ENCODE measurements at places on chromosomes 11 and 22.

- DNase-seq, result no peak
These were observed 93.3 kb downstream of the SGSM3 start for GRCh38 chr22:40463683-40464082.

- DNase-seq, result peak; percentile 82
These were observed 325.4 kb upstream of the CCDC90B start for GRCh38 chr11:83611600-83611999.

DNA sequence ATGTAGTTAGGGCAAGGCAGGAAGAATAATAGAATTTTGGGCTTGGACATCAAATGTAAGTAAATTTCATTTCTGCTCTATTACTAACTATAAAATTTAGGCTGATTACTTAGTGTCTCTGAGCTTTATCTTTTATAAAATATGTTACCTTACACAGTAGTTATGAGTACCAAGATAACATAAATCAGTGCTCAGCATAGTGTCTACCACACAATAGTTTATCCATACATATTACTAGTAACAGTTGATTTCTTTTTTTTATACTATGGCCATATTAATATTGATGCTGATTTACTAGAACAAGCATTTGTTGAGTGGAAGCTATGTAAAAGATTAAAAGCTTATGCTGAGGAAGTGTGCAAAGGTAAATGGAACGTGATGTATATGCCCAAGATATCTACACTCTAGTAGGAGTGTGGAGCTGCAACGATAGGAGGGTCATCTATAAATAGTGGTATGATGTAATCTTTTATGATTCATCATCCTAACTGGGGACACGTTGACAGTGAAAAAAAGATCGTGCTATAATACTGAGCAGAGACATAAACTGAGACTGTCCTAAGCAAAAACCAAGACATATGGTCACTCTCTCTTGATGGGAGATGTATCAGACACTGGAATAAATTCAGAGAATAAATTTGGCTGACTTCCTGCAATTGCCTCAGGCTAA lies 8.7 kb upstream of the SLC5A12 start:
- no peak for DNase-seq

GRCh38 chr11:134759274-134759673 lies 347.2 kb upstream of the B3GAT1 start:
- DNase-seq, result no peak

DNA sequence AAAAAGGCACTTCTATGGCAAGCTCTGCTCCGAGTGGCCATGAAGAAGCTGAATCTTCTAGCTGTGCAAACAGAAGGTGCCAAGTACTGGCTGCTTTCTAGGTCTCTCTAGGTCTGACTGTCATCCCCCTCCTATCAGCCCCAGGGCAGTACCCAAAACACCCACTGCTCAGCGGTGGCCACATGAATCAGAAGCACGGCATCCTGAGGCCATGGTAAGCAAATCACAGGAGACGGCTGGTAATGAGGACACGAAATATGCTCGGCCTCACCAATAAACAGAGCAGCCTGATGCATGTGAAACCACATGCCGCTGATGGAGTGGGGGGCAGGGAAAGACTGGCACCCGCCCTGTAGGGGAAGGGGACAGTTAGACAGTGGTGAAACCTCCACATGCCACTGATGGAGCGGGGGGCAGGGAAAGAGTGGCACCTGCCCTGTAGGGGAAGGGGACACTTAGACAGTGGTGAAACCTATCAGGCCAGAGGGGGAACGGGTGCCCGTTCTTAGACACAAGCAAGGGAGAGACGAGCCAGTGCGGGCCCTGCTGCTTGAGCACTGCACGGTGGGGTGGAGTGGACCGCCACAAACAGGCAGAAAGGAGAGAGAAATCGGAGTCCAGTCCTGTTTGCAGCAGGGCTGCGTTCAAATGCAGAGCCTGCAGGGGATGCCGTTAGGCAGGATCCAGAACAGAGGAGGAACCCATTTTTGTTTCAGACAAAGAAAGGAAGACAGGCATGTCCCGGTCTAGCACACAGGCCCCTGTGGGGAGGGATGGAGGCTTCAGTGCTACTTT lies 29.9 kb upstream of the MOB2 start:
- no peak for DNase-seq

GRCh38 chr11:1639666-1640065 lies 10.1 kb downstream of the KRTAP5-5 start:
- DNase-seq, result no peak

DNA sequence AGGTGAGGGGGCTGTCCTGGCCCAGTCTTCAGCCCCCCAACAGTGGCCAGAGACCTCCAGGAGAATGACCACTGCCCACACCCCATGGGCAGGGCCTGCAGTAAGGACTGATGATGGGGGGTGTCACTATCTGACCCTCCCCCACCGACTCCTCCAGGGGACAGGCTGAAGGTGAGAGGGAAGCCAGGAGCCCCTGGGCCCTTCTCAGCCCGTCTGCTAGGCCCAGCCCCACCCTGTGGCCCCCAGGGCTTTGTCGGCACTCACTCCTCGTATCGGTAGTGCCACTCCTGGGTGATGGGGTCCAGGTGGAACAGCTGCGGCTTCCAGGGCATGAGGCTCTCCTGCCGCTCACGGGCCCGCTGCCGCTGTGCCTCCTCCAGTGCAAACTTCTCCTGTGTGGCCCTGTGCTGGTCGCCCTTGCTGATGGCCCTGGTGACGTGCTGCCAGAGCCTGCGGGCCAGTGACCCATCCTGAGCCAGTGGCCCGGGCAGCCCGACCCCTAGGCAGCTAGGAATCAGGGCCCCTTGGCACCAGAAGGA lies 35.4 kb upstream of the CARS1 start:
- DNase-seq, result no peak

GRCh38 chr22:46432164-46433068 lies 96.9 kb downstream of the TRMU start:
- DNase-seq, result no peak

DNA sequence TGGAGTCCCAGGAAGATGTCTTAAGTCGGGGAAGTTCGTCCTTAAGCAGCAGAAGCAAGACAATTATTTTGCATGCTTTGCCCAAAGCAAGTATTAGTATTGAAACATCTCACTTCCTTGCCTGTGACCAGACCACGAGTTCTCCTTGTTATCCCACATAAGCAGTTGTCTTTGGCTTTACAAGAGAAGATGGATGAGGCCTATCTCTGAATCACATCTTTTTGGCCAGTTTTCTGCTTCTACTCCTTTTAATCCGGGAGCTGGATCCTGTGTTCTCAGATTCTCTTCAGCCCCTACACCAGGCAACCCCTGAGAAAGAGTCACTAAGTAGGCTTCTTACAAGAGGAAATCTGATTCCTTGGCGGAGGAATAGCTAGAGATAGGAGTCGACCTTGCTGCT lies 2.1 kb downstream of the SYT9 start:
- DNase-seq, result no peak

GRCh38 chr11:70471254-70471653 lies 72.9 kb downstream of the CTTN start:
- DNase-seq, result no peak

DNA sequence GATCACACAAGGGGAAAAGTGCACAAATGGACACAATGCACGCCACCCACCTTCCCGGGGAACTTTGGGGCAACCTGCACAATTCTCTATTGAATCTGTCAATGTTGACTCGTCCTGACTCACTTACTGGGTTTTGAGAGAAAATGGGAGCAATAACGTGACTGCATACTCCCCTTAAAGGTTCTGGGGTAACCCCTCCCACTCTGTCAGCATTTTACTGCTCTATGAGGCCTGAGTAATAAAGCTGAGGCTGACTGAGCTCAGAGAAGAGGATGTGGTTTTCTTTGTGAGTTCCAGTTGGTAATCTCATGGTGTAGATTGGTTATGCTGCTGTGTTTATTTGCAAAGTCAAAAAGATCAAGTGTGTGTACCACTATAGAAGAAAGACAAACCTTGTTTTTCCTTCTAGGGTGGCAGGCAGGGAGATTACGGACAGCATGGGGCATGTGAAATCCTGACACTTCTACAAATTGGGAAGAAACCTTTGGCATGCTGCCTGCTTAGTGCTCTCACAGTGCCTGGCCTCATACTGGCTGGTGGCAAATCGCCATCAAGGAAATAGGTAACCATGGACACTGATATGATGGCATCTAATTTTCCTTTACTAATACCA lies 16.1 kb upstream of the APOA1 start:
- no peak for DNase-seq

GRCh38 chr11:34405079-34405858 lies 33.5 kb upstream of the CAT start:
- no peak for DNase-seq

GRCh38 chr11:67369801-67370284 lies 3.6 kb downstream of the CLCF1 start:
- no peak for DNase-seq

DNA sequence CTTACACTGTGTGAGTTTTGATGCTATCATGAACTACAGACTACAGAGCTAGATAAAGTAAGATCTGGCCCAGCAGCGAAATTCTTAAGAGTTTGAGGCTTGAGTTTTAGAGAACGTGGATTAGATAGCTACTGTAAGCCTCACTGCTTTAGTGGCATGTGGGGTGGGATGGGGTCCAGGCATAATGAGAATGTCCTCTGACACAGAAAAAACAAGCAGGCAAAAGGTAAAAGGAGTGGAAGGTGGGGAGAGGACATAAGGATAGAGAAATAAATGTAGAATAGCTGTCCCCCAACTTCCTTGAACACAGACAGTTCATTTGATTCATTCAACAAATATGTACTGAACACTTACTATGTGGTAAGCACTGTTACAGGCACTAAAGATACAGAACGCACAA lies 324.5 kb upstream of the PITPNB start:
- no peak for DNase-seq

GRCh38 chr11:61489833-61490721 lies 18.5 kb upstream of the LRRC10B start:
- DNase-seq, result no peak

GRCh38 chr11:96228910-96229309 lies 114.1 kb downstream of the MAML2 start:
- no peak for DNase-seq

GRCh38 chr11:61860054-61860903 lies 31.1 kb downstream of the FADS3 start:
- DNase-seq, result no peak

DNA sequence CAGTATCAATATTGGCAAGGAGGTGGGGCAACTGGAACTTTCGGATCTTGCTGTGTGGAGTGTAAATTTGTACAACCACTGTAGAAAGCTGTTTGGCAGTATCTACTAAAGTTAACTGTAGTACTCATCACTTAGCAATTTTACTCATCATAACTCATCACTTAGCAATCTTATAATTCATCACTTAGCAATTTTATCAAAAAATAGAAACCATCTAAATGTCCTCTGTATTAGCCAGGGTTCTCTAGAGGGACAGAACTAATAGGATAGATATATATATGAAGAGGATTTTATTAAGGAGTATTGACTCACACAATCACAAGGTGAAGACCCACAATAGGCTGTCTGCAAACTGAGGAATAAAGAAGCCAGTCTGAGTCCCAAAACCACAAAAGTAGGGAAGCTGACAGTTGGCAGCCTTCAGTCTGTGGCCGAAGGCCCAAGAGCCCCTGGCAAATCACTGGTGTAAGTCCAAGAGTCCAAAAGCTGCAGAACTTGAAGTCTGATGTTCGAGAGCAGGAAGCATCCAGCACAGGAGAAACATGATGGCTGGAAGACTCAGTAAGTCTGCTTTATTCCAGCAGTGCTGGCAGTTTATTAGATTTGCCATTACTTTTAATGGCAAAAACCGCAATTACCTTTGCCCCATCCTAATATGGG lies 92.9 kb upstream of the USP47 start:
- no peak for DNase-seq

GRCh38 chr11:93770160-93770559 lies 13.9 kb upstream of the MED17 start:
- DNase-seq, result no peak

GRCh38 chr22:30752771-30753170 lies 58.1 kb downstream of the OSBP2 start:
- DNase-seq, result no peak

GRCh38 chr22:41664490-41664889 lies 24.2 kb downstream of the SNU13 start:
- DNase-seq, result no peak

- no peak for DNase-seq
These were observed 107.9 kb downstream of the C11orf58 start for GRCh38 chr11:16846305-16846704.

GRCh38 chr11:40514124-40514523 lies 945.3 kb downstream of the LRRC4C start:
- DNase-seq, result peak; percentile 60

- DNase-seq, result no peak
These were observed 11.7 kb downstream of the TRPM5 start for GRCh38 chr11:2432628-2433071.

GRCh38 chr22:50084614-50085021 lies 608 bp downstream of the MLC1 start:
- no peak for DNase-seq

GRCh38 chr11:132792341-132793140 lies 739.8 kb downstream of the OPCML start:
- DNase-seq, result no peak

DNA sequence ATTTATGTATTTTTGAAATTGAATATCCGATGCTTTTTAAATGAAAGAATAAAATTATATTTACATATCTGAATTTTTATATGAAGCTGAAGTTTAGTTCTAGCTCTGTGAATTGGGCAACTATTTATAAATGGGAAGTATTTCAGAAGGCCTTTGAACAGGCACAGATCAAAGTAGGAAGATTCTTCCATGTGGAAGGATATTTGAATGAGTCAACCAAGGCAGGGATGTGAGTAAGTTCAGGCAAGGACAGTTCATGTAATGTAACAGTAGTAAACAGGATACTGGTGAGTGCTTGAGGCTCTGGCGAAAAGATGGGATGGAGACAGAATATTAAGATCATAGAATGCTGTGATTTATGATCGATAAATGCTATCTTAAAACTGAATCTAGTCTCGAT lies 417.8 kb upstream of the CCDC179 start:
- no peak for DNase-seq

GRCh38 chr11:111846636-111847035 lies 24.7 kb downstream of the ALG9 start:
- DNase-seq, result no peak

DNA sequence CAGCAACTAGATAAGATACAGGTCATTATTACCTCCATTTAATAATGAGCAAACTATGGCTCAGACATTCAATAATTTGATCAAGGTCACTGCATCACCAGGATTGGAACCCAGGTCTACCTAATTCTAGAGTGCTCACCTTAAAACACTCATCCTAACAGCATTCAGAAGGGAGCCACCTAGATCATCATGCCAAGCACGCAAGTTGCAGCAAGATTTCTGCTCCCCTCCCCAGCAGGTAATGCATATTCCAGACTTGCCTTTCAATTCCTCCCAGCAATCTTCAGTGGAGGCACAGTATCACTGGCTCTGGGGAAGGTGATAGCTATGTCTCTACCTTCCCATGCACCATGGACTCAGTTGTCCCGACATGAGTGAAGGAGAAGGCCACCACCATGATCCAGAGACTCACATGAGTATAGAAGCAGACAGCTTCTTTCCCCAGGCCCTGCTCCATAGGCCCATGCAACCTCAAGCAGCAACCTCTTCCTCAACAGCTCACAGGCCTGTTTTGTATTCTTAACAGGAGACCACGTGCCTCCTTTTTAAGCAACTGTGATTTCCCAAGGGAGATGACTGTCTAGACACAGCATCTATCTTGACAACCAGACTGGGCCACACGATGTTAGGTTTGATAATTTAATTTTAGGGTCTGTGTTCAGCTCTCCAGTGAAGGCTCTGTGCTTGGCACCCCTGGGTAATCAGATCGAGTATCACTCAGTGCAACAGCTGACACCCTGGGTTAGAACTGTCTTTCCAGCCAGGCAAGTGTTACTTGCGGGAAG lies 36.4 kb downstream of the RAB30 start:
- DNase-seq, result no peak

GRCh38 chr22:41576877-41577276 lies 12.8 kb downstream of the PMM1 start:
- DNase-seq, result no peak
